ENCODE measurements at places on chromosomes 5 and 9.

DNA sequence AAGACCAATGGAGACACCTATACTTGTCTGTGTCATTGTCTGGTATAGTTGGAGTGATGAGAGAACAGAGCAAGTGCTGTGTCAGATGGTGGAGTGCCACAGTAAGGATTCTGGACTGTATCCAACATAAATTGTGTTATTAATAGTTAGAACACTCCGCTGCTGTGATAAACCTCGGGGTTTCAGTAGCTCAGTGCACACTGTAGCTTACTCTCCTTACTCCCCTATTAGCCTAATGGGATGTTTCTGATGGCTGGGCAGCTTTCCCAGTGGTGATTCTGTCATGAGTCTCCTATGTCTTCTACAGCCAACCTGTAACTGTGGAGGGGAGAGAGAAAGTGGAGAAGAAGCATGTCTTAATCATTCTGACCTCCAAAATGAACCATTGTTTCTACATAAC lies 127.6 kb upstream of the PTCH1 start:
- DNase-seq, result no peak

- DNase-seq, result no peak
These were observed 45.8 kb downstream of the THOC3 start for GRCh38 chr5:175922192-175922885.

DNA sequence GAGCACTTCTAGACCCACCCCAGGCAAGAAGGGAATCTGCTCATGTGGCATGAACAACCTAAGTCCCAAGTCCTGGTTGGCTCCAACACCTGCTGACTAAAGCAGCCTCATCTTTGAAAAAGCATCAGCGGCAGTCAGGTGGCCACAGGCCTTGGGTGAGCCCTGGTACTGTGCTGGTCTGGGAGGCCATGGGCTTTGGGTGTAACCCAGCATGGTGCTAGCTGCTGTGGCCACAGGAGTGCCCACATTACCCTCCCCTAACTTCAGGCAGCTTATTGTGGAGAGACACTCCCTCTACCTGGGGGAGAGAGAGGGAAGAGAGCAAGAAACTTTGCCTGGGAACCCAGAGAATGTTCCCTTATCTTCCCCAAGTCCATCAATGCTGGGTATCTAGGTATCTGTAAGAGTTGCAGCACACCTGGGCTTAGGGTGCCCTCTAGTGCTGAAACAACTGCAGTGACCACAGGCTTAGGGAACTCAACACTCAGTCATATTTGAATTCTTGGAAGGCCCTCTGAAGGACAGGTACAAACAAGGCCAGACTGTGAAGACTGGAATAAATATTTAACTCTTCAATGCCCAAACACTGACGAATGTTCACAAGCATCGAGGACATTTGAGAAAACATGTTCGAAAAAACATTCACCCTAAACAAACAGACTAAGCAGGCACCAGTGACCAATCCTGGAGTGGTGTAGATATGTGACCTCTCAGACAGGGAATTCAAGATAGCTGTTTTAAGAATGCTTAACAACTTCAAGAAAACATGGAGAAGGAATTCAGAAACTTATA lies 69.9 kb upstream of the OR2K2 start:
- DNase-seq, result no peak

- no peak for DNase-seq
These were observed 753.3 kb downstream of the IRX1 start for GRCh38 chr5:4348919-4349318.

GRCh38 chr9:15521254-15521653 lies 10.5 kb upstream of the PSIP1 start:
- no peak for DNase-seq

- no peak for DNase-seq
These were observed 63.6 kb upstream of the BOD1 start for GRCh38 chr5:173679909-173680630.

GRCh38 chr9:127033061-127033460 lies 89.4 kb downstream of the ANGPTL2 start:
- DNase-seq, result no peak

GRCh38 chr5:128156521-128156920 lies 73.0 kb downstream of the SLC12A2 start:
- no peak for DNase-seq

- no peak for DNase-seq
These were observed 1651.5 kb downstream of the EFNA5 start for GRCh38 chr5:106019261-106019660.

DNA sequence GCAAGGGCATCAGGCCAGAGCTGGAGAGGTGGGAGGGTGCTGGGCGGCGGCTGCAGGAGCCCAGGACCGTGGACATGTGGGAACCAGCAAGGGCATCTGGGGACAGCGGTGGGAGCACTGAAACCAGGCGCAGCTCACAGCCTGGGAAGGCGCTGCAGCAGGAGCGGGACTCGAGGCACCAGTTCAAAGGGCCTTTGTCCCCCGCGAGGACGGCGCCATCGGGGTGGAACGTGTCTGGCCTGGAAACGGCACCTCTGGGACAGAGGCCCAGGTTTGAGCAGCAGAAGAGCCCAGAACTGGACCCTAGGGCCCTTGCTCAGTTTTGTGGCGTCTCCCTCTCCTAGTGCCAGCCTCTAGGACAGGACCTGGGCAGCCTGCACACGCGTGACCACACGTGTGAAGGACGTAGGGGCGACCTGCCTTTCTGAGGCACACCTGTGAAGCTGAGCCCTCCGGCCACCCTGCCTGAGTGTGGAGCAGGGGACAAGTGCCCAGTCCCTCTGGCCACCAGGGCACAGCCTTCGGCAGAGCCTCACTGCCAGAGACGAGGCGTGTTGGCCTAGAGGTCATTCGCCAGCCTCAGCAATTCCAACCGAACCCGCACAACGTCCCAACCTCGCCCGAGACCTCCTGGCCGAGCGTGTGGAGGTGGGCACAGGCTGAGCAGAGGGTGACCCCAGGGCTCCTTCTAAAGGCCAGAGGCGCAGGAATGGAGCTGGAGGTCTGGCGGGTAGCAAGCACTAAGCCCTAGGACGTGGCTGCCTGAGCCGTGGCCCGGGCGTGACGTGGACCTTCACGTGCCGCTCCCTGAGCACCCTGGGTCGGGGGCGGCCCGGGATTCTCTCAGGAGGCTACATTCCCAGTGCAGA lies 2.2 kb upstream of the TMEM210 start:
- DNase-seq, result no peak

- DNase-seq, result no peak
These were observed 124.7 kb upstream of the TBC1D2 start for GRCh38 chr9:98380065-98380681.

GRCh38 chr5:38414348-38414747 lies 142.1 kb downstream of the LIFR start:
- no peak for DNase-seq

GRCh38 chr5:76674330-76675066 lies 41.4 kb upstream of the F2R start:
- DNase-seq, result no peak

GRCh38 chr5:131209175-131209505 lies 38.4 kb downstream of the LYRM7 start:
- no peak for DNase-seq

DNA sequence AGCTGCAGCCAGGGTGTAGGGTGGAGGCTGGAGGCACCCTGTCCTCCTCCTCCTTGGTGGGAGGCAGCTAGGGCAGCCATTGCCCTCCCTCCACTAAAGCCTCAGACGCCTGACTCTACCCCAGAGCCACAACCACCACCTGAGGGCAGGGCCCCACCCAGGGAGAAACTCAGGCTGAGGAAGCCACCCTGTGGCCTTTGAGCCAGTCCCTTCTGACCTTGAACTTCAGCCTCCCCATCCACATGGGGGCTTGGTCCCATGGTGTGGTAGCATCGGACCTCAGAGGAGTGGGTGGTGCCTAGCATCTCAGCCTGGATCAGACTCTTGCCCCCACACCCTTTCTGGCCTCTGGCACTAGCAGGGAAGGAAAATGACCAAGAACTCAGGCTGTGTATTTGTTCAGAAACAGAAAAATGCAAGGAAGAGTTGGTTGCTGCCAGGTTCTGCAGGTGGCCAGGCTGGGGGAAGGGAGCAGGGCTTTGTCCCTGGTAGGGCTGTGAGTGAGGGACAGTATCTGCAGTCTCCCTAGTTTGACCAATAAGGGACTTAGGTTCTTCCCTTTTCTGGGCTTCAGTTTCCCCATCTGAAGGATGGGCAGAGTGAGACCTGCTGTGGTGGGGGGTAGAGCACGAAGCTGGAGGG lies 3.2 kb downstream of the DAB2IP start:
- DNase-seq, result no peak

DNA sequence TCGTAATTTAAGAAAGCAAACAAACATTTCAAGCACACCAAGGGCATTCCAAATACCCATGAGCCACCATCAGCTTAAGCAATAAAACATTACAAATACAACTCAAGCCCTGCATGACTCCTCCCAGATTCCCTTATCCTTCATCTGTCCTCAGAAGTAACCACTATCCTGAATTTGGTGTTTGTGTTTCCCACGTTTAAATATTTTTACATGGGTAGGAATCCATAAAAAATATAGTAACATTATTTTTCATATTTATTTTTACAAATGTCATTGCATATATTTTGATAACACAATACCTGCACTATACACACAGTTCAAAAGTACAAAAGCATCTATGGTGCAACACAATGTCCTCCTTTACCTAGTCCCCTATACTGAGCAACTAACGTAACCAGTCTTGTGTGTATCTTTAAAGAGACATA lies 6.4 kb downstream of the PRKAA1 start:
- no peak for DNase-seq

- DNase-seq, result no peak
These were observed 24.6 kb downstream of the APC start for GRCh38 chr5:112762113-112762810.

GRCh38 chr9:126788046-126788445 lies 16.8 kb upstream of the ZBTB43 start:
- no peak for DNase-seq

GRCh38 chr9:127219520-127219919 lies 45.1 kb upstream of the GARNL3 start:
- no peak for DNase-seq

DNA sequence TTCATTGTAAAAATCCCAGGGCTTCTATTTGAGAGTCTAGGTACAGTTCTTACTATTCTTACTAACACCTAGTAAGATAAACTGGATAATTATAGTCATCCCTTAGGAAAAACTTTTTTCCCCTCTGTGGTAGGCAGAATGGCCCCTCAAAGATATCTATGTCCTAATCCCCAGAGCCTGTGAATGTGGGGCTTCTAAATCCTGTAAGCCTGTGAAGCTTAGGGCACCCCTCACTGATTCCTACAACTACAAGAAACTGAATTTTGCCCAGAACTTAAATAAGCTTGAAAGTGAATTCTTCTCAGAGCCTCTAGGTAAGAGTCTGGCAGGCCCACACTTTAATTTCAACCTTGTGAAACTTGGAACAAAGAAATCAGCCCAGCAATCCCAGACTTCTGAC lies 130.1 kb upstream of the ACOT12 start:
- no peak for DNase-seq

DNA sequence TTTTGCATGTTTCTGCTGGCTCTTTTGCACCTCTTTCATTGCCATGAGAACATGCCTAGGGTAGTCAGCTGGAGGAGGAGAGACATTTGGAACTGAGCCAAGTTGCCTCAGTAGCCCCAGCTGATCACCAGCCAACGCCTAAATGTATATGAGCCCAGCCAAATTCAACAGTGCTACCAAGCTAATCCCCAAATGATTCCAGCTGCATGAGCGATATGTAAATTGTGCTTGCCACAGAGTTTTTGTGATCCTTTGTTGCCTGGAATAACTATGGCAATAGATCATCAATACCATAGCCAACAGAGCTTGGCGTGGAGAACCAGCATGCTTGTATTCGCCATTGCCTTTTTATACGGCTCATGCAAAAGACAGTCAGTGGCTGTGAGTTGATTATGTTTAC lies 110.5 kb downstream of the PRDM6 start:
- DNase-seq, result no peak

DNA sequence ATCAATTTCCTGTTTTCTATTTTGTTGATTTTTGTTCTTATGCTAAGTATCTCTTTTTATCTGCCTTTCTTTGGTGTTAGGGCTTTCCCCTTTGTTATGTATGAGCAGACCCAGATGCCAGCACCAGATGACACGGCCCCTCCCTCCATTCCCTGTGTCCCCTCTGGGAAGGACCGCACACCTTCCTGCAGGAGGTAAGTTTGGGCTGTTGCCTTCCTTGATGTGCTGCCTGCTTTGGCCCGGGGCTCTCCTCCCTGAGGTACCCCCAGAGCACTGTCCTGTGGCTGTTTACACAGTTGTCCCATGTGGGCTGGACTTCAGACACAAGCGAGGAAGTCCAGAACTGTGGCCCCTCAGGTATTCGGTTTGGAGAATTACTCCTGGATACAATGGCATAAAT lies 343.8 kb upstream of the IRX1 start:
- no peak for DNase-seq

DNA sequence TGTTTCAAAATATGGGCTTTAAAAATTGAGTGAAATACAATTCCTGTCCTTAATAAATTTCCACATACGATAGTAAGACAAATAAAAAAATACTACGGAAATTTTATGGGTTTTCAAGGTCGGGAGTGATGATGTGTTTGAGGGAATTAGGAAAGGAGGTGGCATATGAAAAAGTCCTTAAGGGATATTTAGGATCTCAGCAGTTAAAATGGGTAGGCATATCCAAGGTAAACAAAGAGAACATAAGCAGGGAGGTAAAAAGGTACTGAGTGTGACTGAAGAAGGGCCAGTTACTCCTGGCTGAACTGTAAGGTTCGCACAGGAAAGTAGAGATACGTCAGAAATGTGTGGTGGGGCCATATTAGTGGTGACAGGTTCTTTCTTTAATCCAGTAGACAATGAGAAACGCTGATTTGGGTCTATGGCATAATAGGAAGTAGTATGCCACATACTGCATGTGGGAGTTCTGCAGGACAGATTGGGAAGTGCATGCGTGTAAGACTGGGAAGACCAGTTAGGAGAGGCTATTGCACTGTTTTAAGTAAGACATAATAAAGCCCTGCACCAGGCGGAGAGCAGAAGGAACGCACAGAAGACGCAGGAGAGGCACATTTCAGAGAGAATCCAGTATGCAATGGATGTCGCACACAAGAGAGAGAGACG lies 937 bp upstream of the HMGCR start:
- no peak for DNase-seq

- no peak for DNase-seq
These were observed 243.8 kb downstream of the ADAMTSL1 start for GRCh38 chr9:18717759-18718158.

DNA sequence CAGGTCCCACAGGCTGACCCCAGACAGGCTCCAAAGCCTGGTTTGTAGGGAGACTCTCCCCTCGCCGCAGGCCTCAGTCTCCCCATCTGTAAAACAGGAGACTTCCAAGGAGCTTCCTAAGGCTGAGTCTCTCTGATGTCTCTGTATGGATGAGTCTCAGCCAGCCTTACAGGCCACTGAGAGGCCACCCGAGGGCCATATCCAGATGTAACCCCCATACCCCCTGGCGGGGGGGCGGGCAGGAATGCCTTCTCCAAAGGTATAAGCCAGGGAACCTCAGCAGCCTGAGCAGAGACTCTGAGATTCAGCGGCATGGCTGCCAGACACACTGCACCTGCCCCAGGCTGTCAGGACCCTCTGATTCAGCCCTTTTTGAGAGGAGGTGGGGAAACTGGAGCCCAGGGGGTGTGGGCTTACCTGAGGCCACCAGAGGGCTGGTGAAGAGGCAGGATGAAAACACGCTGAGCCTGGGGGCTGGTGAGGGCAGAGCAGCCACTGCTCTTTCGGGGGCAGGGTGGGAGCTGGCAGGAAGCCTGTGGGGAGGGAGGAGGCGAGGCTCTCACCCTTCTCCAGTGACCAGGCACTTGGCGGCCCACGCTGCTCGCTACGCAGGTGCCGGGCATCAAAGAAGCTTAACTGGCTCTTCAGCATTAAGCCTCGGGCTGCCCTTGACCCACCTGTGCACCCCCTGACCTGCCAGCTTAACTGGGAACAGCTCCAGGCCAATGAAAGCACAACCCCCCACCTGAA lies 5.5 kb upstream of the SUSD3 start:
- no peak for DNase-seq

- DNase-seq, result no peak
These were observed 114.7 kb downstream of the ST8SIA4 start for GRCh38 chr5:100788417-100788816.

All from activated CD8-positive, alpha-beta memory T cell treated with anti-CD3 and anti-CD28 coated beads for 1 hour (primary cell).